ENCODE measurements at places on chromosomes 5 and 9. TPM values are rescaled to one million over a fixed set of nuclear protein-coding genes. Genes with fewer than 3 reads are reported as not detected.

DNA sequence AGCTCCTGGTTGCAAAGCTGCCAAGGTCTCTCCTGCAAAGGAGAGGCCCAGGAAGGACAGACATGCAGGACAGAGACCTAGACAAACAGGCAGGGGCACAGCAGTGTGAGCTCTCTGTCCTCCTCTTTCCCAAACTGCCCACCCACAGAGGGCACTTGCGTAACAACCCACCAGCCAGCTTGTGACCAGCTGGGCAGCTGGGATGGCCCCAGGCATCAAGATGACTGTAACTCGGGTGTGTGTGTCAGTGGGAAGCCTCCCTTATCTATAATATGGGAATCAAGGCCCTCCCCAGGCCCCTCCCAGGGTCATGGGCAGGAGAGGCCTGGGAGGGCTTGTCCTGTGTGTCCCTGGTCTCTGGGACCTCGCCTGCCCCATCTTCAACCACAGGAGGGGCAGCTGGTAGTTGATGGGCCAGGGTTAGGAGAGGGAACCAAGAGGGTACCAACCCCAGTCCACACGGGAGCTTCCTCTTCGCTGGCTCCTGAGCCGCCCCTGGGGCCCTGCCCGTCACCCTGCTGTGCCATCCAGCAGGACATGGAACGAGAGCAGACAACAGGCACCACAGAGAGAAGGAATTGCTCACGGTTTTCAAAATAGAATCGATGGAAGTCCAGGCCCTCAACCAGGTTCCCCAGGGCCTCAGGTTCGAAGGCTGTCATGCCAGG lies 37.9 kb downstream of the SLC6A7 start:
- no peak for DNase-seq

GRCh38 chr5:77319117-77319804 lies 108.8 kb downstream of the PDE8B start:
- DNase-seq, result no peak

DNA sequence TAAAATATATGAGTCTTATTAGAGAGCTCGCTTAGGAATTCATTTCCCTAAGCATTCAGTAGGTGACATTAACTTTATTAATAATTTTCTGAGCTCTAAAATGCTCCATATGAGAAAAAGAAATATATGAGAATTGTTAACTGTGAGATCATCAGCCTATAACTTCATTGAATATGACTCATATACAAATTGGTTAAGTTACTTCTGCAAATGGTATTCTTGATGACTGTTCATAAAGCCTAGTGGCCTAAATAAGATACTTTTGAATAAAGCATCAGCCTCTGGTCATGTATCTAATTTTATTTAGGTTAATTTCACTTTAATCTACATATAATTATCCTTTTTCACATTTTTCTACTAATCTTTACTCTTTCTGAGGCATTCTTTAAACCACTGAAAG lies 710.2 kb upstream of the ACO1 start:
- DNase-seq, result no peak

- DNase-seq, result no peak
Observed at GRCh38 chr9:9913276-9913832, 699.4 kb downstream of the PTPRD start.

DNA sequence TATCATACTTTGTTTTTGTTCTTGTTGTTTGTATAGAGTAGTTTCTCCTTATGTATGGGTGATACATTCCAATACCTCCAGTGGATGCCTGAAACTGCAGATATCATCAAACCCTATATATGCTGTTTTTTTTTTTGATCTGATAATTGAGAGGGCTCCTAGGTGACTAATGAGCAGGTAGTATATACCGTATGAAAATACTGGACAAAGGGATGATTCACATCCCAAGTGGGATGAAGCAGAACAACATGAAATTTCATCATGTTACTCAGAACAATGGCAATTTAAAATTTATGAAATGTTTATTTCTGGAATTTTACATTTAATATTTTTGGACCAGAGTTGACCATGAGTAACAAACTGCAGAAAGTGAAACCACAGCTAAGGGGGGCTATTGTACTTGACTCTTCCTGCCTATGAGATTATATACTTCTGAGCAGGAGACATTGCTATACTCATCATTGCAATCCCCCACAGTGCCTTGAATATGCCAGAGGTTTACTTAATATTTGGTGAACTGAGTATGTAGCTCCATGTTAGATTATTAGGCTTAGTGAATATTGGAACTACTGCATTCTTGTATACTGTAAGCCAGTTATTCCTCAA lies 258.7 kb upstream of the FBXL7 start:
- DNase-seq, result no peak

- no peak for DNase-seq
Observed at GRCh38 chr5:124783285-124783684, 36.8 kb upstream of the ZNF608 start.

GRCh38 chr5:172641359-172642050 lies 442 bp downstream of the NEURL1B start:
- DNase-seq, result peak; percentile 81

DNA sequence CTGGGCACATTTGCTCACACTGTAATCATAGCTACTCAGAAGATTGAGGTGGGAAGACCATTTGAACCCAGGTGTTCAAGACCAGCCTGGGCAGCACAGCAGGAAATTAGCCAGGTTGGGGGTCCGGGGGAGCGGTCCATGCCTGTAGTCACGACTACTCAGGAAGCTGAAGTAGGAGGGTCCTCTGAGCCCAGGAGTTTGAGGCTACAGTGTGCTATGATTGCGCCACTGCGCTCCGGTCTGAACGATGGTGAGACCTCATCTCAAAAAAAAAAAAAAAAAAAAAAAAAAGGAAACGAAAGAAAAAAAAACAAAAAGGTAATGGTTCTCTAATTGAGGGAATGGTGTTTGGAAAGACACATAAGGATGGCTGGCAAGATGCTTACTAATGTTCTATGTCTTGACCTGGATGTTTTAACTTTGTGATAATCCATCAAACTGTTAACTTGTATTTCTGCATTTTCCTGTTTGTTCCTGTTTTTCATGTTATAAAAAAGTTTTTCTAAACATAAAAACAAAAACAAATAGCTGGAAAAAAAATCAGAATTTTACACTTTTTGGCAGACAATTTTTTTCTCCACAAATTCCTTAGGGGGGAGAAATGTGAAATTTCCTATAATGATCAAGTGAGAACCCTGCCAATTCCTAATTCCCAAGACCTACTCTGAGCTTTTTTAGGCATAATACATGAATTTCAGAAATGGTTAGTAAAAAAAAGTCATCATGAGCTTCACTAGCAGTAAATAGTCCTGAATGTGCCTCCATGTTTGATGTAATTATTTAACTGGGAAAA lies 96.9 kb downstream of the DENND1A start:
- DNase-seq, result no peak

GRCh38 chr5:74372051-74372450 lies 268.5 kb downstream of the ENC1 start:
- no peak for DNase-seq

- no peak for DNase-seq
Observed at GRCh38 chr9:91844190-91844589, 105.8 kb downstream of the ROR2 start.

DNA sequence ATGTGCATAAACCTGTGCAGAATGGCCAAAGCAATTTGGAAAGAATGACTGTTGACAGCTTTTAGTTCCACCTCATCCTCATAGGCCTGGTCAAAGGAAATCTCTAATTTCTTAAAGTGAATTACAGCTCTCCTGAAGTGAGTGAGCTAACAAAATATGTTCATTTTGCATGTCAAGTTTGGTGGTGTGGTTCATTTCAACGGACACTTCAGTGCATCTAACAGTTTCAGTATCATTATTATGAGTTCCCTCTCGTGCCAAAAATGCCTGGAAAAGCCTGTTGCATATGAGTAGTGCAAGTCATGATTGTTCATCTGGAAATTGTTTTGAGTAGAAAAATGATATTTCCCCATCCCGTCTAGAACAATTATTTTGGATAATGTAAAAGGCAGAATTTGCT lies 53.2 kb upstream of the HMHB1 start:
- DNase-seq, result no peak

DNA sequence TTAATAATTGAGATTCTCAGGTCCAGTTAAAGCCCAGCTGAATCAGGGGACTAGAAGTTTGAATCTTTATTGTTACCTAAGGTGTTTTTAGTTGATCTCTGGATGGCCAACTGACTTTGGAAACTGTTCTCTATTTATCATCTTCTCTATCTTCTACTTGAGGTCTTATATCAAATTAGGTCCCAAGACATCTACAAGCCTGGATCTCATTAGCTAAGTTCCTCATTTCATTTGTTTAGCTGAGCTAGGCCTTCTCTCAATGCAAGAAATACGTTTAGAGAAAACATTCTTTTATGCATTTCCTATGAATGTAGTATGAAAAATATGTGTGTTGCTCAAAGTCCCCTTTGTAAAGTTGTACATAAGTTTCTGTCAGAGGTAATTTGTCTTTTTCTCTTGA lies 196.6 kb downstream of the PTTG1 start:
- no peak for DNase-seq

GRCh38 chr9:35598866-35599590 lies 6.0 kb upstream of the TESK1 start:
- no peak for DNase-seq

The C5orf58 gene
- not detected for total RNA-seq

The TXNDC15 gene
- total RNA-seq, result 108 TPM

The SLC25A2 gene
- total RNA-seq, result 0.11 TPM

The C9orf153 gene
- total RNA-seq, result not detected

The FOXD4L6 gene
- total RNA-seq, result not detected

The BARHL1 gene
- total RNA-seq, result not detected

The CBY3 gene
- not detected for total RNA-seq

The CCDC112 gene
- total RNA-seq, result 11.1 TPM

The SHISAL2B gene
- total RNA-seq, result not detected

The PCDHA9 gene
- under 0.01 TPM for total RNA-seq
